CD4-positive, alpha-beta T cell (primary cell): ENCODE measurements at places on chromosomes 2 and 18.
A peak's percentile ranks its signal among the peaks of the same experiment; 100 is the strongest.

- DNase-seq: peak; percentile 55
Measured at GRCh38 chr2:105235388-105236059, 6.0 kb upstream of the GPR45 start.

DNA sequence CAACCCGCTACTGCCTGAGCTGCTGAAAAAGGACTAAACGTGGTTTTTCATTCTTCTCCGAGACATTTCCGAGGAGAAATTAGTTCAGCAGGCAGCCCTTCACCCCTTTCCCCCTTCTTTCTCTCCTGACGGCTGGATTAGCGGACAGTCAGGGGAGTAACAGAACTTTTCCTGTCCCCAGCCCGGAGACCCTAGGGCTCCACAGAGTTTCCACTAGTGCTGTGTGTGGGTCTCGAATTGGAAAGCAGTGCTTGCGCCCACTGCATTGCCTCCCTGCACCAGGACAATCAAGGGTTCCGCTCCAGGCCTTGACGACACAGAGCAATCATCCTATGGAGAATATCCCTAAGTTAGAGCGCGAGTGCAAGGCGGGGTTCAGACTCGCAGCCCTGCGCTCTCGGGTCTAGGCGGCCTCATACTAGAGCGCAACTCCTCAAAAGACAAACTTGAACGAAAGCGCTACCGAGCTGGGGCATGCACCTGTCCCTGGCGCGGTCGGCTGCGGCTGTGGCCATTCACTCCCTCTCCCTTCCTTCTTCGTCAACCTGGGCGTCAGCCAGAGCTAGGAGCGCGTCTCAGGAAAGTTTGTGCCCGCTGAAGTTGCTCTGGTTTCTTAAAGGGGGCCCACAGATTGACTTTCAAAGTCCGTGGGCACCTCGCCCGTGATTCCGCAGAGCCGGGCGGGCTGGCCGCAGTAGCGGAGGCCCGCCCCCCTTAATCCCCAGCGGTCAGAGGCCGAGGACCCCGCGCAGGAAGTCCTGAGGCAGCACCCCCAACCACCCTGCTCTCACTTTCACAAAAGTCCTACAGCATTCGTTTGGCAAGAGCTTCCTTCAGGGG lies 801 bp downstream of the OSR1 start:
- no peak for DNase-seq

- DNase-seq: no peak
Measured at GRCh38 chr2:237643582-237644380, 16.4 kb downstream of the LRRFIP1 start.

DNA sequence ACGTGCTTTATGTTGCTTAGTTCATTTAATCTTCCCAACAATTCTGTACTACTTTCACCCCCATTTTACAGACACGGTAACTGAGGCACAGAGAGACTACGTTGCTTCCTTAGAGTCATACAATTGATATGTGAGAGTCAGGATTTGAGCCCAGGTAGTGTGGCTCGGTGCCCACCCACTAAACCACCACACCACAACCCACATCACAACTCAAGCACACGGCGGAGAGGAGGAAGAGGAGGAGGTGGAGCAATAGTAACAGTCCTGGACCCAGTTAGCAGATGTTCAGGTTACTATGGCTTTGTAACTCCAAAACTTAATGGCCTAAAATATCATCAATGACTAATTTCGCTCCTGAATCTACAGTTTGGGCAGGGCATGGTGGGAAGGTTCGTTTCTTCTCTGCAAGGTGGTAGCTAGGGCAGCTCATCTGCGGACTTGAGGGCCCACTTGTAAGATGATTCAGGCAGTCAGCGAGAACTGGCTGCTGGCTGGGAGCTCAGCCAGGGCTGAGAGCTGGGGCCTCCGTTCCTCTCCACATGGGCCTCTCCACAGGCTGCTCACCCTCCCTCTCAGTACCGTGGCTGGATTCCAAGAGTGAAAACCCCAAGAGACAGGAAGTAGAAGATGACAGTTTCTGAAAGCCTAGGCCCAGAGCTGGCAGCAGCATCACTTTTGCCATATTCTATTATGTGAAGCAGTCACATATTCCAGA lies 167.1 kb downstream of the ZFP36L2 start:
- DNase-seq: peak; percentile 62

- no peak for DNase-seq
Measured at GRCh38 chr2:165256618-165257017, 17.4 kb downstream of the SCN2A start.

GRCh38 chr18:23935804-23936203 lies 78.8 kb upstream of the TTC39C start:
- peak; percentile 76 for DNase-seq
